ENCODE measurements at places on chromosomes 12 and 14. TPM values are rescaled to one million over a fixed set of nuclear protein-coding genes. Genes with fewer than 3 reads are reported as not detected.

KRT75 gene
- not detected for total RNA-seq

CIROP gene
- total RNA-seq, result not detected

KRT82 gene
- not detected for total RNA-seq

TTC6 gene
- total RNA-seq, result 7.9 TPM

BCDIN3D gene
- total RNA-seq, result 4.9 TPM

SLC5A8 gene
- total RNA-seq, result 2.8 TPM

ANO4 gene
- 0.38 TPM for total RNA-seq

INHBC gene
- total RNA-seq, result not detected

RASAL1 gene
- total RNA-seq, result 0.26 TPM

DNA sequence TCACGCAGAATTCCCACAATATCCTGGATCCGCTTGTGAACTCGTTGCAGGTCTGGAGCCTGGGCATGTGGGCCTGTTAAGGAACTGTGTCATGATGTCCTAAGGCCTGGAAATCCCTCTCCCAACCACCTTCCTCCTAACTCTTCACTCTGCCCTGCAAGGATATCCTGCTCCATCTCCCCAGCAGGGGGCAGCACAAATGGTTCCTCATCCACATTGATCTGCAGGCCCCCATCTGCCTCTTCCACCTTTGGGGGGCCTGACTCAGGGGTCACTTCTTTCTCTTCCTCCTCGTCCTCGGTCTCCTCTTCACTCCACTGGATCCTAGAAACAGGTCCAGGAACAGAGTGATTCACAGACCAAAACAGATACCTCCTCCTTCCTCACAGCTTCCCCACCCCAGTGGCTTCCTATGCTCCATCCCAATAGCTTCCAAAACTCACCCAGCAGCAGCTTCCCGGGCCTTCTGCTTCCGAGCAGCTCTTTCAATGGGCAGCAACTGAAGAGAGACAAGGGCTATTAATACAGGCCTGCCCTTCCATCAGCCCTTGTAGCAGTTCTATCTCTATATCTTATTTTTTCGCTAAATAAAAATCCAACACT is 4.5 kb downstream of the NOP2 start:
- peak; percentile 75 for DNase-seq
- no peak overlapping the region for H3K27ac ChIP-seq
- no peaks in the 10 kb centered on the region for H3K27me3 ChIP-seq
- no peak overlapping the region for H3K4me3 ChIP-seq
- H3K36me3 ChIP-seq, result peaks cover 77% of the 10 kb centered on the region
- H3K4me1 ChIP-seq, result peaks cover 9% of the 10 kb centered on the region

- H3K36me3 ChIP-seq, result peaks cover 5% of the 10 kb centered on the region
- H3K4me3 ChIP-seq, result no peak overlapping the region
- DNase-seq, result no peak
These were observed 22.5 kb downstream of the LRP6 start for GRCh38 chr12:12244341-12244740.

GRCh38 chr14:102900631-102901571 is 21.6 kb upstream of the AMN start:
- no peak overlapping the region for H3K27ac ChIP-seq
- H3K36me3 ChIP-seq, result peaks cover 22% of the 10 kb centered on the region
- no peak overlapping the region for H3K4me3 ChIP-seq
- DNase-seq, result peak; percentile 67
- H3K27me3 ChIP-seq, result no peaks in the 10 kb centered on the region
- H3K4me1 ChIP-seq, result no peaks in the 10 kb centered on the region

GRCh38 chr12:47247418-47247817 is 167.7 kb upstream of the AMIGO2 start:
- H3K27me3 ChIP-seq, result no peaks in the 10 kb centered on the region
- H3K36me3 ChIP-seq, result no peaks in the 10 kb centered on the region
- H3K27ac ChIP-seq, result no peak overlapping the region
- H3K4me3 ChIP-seq, result no peak overlapping the region
- DNase-seq, result peak; percentile 86
- no peaks in the 10 kb centered on the region for H3K4me1 ChIP-seq

GRCh38 chr12:18296909-18297280 is 35.6 kb downstream of the PIK3C2G start:
- H3K27ac ChIP-seq, result no peak overlapping the region
- H3K36me3 ChIP-seq, result no peaks in the 10 kb centered on the region
- peak overlapping the region; percentile 24 for H3K4me3 ChIP-seq
- DNase-seq, result no peak

DNA sequence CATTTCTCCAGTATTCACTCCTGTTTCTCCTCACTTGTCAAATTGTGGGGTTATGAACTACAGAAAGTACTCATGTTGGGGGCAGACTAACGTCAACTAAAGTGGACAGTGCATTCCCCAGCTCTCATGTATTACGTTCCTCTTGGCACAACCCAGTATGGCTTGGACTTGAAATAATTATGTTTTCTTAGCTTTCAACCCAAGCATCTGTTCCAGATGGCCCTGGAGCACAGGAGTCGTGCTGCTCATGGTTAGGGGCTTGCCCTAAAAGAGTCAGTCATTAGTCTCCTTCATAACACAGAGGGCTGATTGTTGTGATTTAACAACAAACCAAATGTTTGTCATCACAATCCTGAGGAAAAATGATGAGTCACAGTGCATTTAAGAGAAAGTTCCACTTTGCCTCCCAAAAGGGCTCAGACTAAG is 154.4 kb downstream of the RPAP3 start:
- no peak overlapping the region for H3K4me3 ChIP-seq
- no peaks in the 10 kb centered on the region for H3K36me3 ChIP-seq
- no peaks in the 10 kb centered on the region for H3K27me3 ChIP-seq
- DNase-seq, result no peak
- no peaks in the 10 kb centered on the region for H3K4me1 ChIP-seq
- no peak overlapping the region for H3K27ac ChIP-seq

DNA sequence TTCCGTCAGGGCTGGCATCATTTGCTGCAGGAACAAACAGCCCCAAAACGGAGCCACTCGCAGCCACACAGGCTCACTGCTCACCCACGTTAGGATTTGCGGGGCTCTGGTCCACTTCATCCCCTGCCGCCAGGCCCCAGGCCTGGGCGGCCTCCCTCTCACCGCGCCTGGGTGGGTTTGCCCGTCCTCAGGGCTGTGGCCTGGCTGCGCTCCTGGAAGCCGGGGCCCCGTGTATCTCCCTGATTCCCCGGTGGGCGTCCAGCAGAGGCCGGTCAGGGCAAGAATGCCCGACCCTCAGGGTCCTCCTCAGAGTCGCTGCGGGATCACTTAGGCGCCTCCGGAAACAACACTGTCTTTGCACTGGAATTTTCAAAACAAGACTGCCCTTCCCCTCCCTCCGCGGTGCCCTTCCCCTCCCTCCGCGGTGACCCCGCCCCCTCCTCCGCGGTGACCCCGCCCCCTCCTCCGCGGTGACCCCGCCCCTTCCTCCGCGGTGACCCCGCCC is 15.7 kb upstream of the FBRSL1 start:
- no peak overlapping the region for H3K27ac ChIP-seq
- H3K36me3 ChIP-seq, result no peaks in the 10 kb centered on the region
- no peaks in the 10 kb centered on the region for H3K4me1 ChIP-seq

GRCh38 chr12:4736091-4736490 is 15.9 kb downstream of the GALNT8 start:
- H3K4me1 ChIP-seq, result no peaks in the 10 kb centered on the region
- no peak overlapping the region for H3K4me3 ChIP-seq
- no peak for DNase-seq
- no peaks in the 10 kb centered on the region for H3K27me3 ChIP-seq
- no peaks in the 10 kb centered on the region for H3K36me3 ChIP-seq

DNA sequence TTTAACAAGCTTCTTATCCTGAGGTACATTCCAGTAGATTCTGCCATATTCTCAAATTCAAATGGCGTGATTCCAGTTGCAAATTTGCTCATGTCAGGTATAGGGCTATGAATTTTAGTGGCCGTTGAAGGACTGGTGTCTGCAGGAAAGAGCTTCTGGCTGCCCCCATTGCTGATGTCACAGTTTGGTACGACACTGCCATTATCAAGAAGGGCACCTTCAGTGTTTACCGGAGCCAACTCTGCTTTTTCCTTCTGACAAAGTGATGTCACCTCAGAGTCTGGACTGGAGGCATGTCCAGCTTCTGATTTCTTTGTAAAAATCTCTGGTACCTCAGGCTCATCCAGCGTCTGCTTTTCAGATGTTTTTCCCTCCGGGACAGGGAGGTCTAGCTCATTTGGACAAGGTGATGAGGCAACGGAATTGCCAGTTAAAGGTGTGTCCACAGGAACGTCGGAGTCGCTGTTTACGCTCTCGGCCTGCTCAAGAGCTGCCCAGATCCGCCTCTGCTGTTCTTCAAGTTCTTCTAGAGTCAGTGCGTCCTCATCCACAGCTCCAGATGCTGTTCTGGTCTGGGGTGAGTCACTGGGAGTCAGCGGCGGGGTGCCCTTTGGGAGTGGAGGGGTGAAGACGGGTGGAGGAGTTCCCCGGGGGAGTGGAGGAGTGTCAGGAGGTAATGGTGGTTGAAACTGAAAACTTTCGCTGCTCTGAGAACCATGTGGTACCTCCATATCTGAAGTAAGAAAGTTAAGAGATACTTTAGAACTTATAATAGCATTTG is 27.0 kb downstream of the ZCCHC8 start:
- no peaks in the 10 kb centered on the region for H3K27me3 ChIP-seq
- no peak overlapping the region for H3K27ac ChIP-seq
- H3K36me3 ChIP-seq, result peaks cover 61% of the 10 kb centered on the region

DNA sequence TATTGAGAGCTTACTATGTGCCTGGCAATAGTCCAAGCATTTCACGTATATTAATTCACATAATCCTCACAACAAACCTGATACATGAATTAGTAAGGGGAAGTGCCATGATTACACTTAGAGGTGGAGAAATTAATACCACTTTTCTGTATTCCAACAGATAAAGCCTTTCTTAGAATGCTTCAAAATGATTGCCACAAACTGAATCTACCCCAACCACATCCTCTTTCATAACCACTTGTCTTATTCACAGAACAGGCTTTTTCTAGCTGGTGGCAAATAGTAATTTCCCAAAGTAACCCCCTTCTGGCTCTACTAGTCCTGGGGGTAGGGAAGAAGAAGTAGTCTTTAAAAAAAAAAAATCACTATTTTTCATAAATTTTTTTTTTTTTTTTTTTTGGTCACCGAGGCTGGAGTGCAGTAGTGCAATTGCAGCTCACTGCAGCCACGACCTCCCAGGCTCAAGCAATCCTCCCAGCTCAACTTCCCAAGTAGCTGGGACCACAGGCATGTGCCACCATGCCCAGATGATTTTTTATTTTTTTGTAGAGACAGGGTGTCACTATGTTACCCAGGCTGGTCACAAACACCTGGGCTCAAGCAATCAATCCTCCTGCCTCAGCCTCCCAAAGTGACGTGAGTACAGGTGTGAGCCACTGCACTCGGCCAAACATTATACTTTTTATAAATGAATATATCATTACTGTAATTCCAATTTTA is 59.0 kb upstream of the ARID2 start:
- H3K27me3 ChIP-seq, result no peaks in the 10 kb centered on the region
- peaks cover 11% of the 10 kb centered on the region for H3K4me1 ChIP-seq
- no peak overlapping the region for H3K27ac ChIP-seq
- H3K36me3 ChIP-seq, result no peaks in the 10 kb centered on the region

GRCh38 chr12:28104316-28104715 is 85.9 kb upstream of the CCDC91 start:
- no peak overlapping the region for H3K4me3 ChIP-seq
- DNase-seq, result no peak
- H3K4me1 ChIP-seq, result no peaks in the 10 kb centered on the region

GRCh38 chr14:20757965-20758364 is 10.2 kb upstream of the EDDM3B start:
- no peaks in the 10 kb centered on the region for H3K4me1 ChIP-seq
- no peak overlapping the region for H3K4me3 ChIP-seq
- no peak for DNase-seq
- H3K27me3 ChIP-seq, result no peaks in the 10 kb centered on the region
- H3K36me3 ChIP-seq, result no peaks in the 10 kb centered on the region

GRCh38 chr14:75493592-75494087 is 28.6 kb upstream of the BATF start:
- H3K4me1 ChIP-seq, result no peaks in the 10 kb centered on the region
- no peak overlapping the region for H3K27ac ChIP-seq
- DNase-seq, result no peak
- no peak overlapping the region for H3K4me3 ChIP-seq

GRCh38 chr12:119804011-119804641 is 73.0 kb downstream of the CIT start:
- H3K27me3 ChIP-seq, result peaks cover 4% of the 10 kb centered on the region
- no peak overlapping the region for H3K27ac ChIP-seq
- H3K4me3 ChIP-seq, result no peak overlapping the region
- DNase-seq, result peak; percentile 69
- H3K4me1 ChIP-seq, result no peaks in the 10 kb centered on the region

DNA sequence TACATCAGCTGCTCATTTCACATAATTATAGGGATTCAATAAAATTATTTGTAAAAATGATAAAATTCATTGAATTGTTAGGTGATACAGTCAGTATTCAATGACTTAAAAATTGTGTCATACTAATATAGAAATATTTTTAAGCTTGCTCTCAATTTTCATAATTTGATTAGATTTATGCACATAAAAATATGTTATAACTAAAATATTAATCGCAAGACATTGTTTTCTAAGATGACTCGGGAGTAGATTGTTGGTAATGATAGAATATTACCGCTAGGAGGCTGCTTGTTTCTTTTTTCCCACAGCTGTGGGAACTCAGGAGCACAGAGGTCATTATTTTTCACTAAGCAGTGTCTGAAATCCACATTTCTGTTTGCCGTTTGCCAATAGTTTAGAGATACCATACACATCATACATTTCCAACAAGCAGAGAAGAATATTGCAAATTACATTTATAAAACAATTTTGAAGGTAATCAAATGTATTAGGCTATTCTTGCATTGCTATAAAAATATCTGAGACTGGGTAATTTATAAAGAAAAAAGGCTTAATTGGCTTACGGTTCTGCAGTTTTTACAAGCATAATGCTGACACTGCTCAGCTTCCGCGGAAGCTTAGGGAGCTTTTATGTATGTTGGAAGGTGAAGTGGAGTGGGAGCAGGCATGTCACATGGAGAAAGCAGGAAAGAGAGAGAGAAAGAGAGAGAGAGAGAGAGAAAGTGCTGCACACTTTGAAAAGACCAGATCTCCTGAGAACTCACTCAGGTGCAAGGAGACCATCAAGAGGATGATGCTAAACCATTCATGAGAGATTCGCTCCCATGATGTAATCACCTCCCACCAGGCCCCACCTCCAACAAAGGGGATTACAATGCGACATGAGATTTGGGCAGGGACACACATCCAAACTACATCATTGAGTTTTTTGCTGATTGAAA is 9.2 kb downstream of the CD69 start:
- no peaks in the 10 kb centered on the region for H3K27me3 ChIP-seq
- H3K4me1 ChIP-seq, result peaks cover 4% of the 10 kb centered on the region
- H3K27ac ChIP-seq, result no peak overlapping the region
- H3K4me3 ChIP-seq, result no peak overlapping the region
- no peaks in the 10 kb centered on the region for H3K36me3 ChIP-seq

- no peak for DNase-seq
- peaks cover 2% of the 10 kb centered on the region for H3K4me1 ChIP-seq
- no peaks in the 10 kb centered on the region for H3K27me3 ChIP-seq
- H3K36me3 ChIP-seq, result no peaks in the 10 kb centered on the region
- H3K27ac ChIP-seq, result no peak overlapping the region
- H3K4me3 ChIP-seq, result no peak overlapping the region
These were observed 262.6 kb upstream of the BTG1 start for GRCh38 chr12:92408072-92408900.
